ENCODE measurements at places on chromosomes 2 and 18.

DNA sequence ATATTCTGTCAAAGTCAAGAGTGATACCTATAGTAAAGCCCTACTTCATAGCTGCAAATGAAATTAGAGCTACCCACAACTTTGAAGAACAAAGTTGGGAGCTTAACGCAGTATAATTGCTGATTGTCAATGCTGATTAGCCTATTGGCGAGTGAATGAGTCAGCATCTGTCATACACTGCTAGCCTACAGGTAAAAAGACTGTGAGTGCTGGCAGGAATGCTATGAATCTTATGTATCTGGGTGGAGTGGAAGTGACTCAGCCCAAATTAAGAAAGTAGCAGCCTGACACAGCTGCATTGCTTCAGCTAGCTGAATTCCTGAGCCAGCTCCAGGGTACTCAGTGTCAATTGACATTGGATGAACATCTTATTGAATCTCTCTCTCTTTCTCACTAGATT is 179.4 kb upstream of the DCC start:
- ATAC-seq = no peak

DNA sequence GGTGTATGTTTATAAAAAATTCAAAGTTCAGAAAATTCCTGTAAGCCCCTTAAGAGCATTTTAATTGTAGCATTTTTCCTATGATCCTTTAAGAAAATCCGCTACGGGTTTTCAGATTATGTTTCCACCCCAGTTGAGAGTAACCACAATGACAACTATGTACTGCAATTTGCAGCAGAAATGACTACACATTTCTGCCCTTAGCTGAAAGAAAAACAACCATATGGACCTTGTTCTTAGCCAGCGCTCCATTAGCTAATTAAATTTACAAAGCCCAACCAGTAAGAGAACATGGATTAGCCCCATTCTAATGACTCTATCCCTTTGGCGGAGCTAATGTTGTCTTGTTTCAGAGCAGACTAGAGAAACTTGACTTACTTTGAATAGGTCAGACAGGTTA is 247.6 kb downstream of the SLC8A1 start:
- ATAC-seq = no peak

DNA sequence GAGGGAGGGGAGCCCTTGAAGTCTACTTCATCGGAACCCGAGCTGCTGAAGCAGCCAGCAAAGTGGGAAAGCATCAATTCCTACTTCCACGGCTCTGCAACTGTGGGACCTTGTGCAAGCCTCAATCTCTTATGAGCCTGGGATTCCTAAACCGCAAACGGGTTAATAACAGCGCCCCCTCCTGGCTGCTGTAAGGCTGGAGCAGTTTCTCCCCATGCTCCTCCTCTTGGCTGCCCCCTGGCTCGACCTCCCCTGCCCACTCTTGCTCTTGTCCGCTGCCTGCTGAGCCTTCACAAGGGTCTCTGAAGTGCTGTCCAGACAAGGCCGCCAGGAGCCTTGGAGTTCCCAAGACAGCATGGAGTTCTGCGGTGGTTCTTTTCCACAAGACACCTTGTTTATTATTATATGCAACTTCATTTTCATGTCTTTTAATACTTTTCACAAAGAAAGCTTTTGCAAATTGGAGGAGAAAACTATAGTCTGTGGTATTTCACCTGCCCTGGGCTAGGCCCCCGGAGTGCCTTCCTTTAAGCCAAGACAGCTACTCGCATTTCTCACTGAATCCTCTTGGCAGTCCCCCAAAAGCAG is 157.2 kb downstream of the DDX1 start:
- ATAC-seq = no peak

GRCh38 chr2:232772531-232772930 is 3.8 kb downstream of the KCNJ13 start:
- ATAC-seq = no peak

GRCh38 chr18:23141104-23141999 is 6.1 kb downstream of the CABLES1 start:
- ATAC-seq = no peak

DNA sequence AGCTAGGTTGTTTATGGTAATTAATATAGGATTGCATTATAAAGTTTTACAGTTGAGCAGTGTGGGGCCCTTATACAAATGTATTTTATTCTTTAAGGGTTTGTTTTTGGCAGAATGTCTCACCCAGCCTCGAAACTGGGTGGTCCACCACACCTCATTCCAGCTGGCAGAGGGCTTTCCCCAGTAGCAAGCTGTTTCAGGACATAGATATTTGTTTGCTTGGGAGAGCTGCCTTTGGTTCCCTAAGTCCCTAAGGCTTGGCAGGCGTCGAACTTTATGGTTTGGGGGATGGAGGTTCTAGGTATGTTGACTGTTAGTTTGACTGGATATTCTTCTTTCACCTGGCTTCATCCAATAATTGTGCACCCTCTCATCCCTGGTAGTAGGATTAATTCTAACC is 205.9 kb downstream of the KCNS3 start:
- no peak for ATAC-seq

All from gastroesophageal sphincter (tissue), 4 donors.